ENCODE measurements at places on chromosomes 16 and 17.

DNA sequence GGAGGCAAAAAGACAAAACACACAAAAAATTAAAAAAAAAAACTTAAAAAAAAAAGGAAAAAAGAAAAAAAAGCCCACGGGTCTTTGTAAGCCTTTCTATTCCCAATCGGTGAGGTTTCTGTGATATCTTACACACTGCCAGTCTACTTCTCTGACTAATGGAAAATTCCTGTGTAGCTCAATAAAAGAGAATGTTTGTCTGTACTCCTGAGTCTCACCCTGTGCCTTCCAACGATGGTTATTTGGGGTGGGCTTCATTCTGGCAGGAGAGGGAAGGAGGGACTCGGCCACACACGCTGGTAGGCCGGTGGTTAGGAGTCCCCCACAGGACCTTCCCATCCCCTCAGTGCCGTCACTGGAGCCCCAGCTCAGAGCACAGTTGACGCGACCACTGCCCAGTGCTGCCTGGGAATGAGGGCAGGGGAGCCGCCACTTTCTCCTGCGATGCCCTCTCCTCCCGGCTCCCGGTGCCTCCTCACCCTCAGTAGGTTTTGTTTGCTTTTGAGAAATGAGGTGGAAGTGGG is 68.0 kb downstream of the AMFR start:
- no peak for DNase-seq

DNA sequence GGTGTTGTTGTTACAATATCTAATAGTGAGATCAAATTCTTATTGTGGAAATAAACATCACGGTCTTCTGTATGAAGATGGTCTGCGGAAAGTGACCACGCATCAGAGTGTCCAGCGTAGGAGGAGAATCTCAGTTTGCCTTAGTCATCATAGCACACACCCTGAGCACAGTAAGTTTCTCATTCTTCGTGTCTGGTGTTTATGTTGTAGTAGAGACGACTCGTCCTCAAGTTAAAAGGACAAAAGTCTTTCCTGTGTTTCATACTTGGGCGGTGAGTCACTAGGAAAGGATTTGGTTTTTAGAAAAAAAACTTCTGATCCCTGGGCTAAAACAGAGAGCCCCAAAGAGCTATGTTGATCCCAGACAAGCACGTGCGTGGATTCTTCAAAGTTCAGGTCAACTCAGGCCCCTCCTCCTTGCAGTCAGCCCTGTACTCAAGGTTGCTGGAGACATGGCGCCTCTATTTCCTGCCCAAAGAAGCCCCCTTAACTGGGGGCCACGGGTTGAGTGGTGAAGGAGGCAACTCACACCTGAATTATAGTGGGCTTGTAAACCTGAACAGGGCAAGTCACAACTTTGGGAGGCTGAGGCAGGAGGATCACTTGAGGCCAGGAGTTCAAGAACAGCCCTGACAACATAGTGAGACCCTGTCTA is 170.4 kb downstream of the ZFHX3 start:
- DNase-seq, result no peak

GRCh38 chr17:1170739-1171138 is 9.0 kb downstream of the ABR start:
- no peak for DNase-seq

DNA sequence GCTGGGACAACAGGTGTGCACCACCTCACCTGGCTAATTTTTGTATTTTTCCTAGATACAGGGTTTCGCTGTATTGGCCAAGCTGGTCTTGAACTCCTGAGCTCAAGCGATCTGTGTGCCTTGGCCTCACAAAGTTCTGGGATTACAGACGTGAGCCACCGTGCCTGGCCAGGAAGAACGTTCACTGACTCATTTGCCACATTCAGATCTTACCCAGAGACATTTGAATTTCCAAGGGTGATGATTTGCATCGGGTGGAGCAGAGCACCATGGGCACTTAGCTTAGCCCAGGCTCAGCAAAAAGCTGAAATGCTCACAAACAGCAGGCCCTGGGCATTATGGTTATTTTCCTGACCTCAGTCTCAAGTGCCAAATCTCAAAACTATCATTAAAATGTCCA is 14.5 kb upstream of the ADORA2B start:
- no peak for DNase-seq

DNA sequence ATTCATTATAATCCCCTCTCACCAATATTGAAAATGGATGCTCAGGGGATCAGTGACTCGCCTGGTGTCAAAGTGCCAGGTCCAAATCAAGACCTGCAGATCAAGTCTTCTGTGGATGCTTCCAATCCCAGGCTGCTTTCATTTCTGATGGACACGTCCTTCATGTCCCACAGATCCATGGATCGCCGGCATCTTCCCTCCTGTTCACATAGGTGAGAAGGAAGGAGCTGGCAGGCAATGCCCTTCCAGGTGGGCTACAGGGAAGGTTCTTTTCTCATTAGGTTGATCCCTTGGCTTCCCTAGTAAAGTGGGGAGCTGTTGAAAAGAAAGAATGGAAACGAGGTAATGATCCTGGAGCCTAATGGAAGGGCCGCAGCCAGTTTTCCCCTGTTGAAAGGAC is 159.7 kb upstream of the RPH3AL start:
- DNase-seq, result no peak

- DNase-seq, result no peak
Measured at GRCh38 chr17:49993423-49994060, 1.5 kb downstream of the DLX3 start.

DNA sequence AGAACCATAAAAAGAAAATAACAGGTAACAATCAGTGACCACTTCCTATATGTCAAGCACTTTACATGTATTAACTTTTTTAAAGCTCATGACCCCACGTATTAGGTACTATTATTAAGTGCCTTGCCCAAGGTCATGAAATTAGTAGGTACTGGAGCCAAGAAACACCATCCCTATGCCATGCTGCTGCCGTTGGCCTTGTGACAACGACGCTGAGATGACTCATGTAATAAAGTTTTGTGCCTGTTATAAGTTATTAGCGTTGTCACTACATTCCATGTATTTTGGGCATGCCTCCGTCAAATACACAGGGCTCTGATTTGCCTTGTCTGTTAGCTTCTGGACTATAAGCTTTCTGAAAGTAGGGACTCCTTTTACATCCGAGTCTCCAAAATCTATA is 1.4 kb downstream of the BBS2 start:
- DNase-seq, result no peak

DNA sequence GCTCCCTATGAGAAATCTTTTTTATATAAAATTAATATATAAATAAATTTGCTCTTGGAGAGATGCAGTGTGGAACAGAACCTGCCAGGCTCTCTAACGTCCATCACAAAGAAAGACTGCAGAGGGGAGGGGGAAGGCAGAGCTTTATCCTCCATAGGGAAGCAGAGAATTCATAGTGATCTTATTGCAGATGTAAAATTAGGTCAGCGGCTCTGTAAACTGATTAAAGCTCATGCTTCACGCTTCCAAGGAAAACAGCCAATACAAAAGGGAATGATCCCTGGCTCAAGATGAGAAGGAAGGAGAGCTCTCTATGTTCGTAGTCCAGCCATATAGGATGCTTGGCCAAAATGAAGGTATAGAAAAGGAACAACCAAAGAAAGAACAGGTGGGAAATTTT is 532.3 kb upstream of the PSMD7 start:
- DNase-seq, result no peak
